ENCODE measurements at places on chromosomes 13 and 19.

GRCh38 chr19:18456279-18456678 is 18.3 kb upstream of the ISYNA1 start:
- DNase-seq = no peak

GRCh38 chr13:48410199-48410598 is 2.7 kb downstream of the LPAR6 start:
- no peak for DNase-seq

GRCh38 chr19:28618504-28618903 is 594.4 kb downstream of the UQCRFS1 start:
- no peak for DNase-seq

DNA sequence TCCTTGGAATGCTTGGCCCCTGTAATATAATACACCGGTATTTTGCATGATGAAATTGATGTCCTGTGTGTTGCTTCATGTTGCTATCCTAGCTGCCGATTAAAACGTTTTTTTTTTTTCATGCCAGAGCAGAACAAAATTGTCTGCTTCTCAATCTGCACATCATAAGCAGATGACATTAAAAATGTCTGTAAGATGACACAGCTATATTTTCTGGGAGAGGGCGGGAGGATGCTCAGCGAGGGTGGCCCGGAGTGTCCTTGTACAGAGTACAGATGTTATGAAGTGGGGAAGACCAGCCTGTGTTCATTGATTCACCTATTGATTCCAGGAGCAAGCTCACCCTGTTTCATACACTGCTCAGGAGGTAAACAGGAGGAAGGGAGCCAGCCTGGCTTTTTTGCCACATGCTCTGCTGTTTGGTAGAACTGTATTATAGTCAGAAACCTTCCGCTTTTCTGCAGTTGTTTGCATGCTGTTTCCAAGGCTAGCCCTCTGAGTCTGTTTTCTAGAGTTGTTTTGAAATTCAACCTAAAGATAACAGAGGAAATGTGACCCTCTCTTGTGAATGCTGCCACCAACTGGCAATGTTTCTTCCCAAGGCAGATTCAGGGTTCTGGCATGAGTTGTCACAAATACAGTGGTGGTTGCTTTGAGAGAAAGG is 4.7 kb upstream of the IRS2 start:
- DNase-seq = peak; percentile 52

DNA sequence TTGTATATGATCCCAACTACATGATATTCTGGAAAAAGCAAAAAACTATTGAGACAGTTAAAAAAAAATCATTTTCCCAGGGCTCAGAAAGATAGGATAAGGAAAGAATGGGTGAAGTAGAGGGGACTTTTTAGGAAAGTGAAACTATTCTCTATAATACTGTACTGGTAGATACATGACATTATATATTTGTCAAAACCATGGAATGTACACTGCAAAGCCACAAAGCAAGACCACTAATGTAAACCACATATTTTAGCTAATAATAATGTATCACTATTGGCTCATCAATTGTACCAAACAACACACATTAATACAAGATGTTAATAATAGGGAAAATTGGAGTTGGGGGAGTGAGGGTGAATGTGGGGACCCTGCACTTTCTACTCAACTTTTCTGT is 182.6 kb downstream of the EFNB2 start:
- peak; percentile 32 for DNase-seq

GRCh38 chr13:33409673-33410510 is 124.3 kb upstream of the STARD13 start:
- DNase-seq = no peak

DNA sequence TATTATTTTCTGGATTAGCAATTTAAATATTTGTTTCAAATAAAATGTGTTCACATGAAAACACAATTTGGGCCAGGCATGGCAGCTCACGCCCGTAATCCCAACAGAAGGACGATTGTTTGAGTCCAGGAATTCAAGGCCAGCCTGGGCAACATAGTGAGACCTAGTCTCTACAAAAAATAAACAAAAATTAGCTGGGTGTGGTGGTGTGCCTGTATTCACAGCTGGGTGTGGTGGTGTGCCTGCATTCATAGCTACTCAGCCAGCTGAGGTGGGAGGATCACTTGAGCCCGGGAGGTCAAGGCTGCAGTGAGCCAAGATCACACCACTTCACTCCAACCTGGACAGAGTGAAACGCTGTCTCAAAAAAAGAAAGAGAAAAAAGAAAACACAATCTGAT is 46.4 kb downstream of the KPNA3 start:
- DNase-seq = no peak

- no peak for DNase-seq
Observed at GRCh38 chr13:110030394-110030928, 244.1 kb upstream of the IRS2 start.

GRCh38 chr19:57888560-57889231 is at the start of gene ZNF814:
TSS of gene ZNF814 (minus strand) at chr19:57889037. CDS start at chr19:57888802, 235 bp downstream.
- peak; percentile 87 for DNase-seq

- DNase-seq = no peak
Observed at GRCh38 chr19:38918526-38918925, 6.5 kb upstream of the CCER2 start.

DNA sequence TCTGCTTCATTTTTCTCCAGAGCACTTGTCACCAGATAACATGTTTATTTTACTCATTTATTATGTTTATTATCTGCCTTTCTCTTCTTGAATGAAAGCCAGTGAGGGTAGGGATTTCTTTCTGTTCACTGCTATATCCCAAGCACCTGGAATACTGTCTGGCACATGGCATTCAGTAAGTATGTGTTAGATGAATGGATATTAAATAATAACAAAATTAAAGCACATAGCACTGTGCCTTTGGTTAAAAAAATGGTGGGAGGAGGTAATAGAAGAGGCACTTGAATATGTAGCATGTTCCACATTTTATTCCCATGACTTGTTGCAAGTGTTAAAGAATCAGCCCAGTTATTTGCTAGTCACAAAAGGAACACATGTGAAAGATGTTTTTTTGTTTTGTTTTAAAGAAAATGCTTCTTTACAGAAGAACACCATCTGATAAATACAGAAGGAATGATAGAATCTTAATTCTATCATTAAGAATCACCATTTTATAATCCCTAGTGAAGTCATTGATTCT is 151.0 kb downstream of the DLEU7 start:
- no peak for DNase-seq

GRCh38 chr19:42552086-42553065 is 24.1 kb upstream of the CEACAM1 start:
- no peak for DNase-seq

GRCh38 chr19:46364359-46364758 is 17.5 kb downstream of the PPP5C start:
- no peak for DNase-seq

- DNase-seq = peak; percentile 20
Observed at GRCh38 chr19:18672606-18673337, 10.7 kb upstream of the CRTC1 start.

DNA sequence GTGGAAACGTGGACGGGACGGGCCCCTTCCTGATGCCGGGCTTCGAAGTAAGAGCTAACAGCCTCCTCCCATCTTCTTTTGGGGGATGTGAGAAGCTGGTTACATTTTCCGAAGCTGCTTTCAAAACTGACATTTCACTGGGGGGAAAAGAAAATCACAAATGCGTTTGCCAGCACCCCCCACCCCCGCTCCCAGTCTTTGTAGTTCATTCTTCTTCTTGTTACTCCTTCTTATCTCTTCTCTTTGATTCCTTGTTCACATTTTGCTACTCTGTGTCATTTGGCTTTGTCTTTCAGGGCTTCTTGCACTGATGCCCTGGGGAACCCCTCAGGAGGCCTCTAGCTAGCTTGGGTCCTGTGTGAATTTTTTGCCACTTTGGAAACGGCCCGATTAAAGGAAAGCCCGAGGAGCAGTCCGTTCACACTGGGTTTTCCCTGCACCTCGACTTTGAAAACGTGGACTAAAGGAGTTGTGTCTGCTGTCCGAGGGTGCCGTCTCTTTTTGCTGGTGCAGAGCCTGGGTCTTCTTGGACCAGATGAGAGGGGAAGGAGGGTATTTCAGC is 1.3 kb downstream of the CARM1 start:
- DNase-seq = no peak
